ENCODE measurements at places on chromosomes 16 and 17.
A peak's percentile ranks its signal among the peaks of the same experiment; 100 is the strongest.

GRCh38 chr17:57210972-57211411, 45.3 kb upstream of the MSI2 start:
- no peak for DNase-seq

- no peak for DNase-seq
These were observed 9.7 kb upstream of the RSKR start for GRCh38 chr17:28623696-28624095.

GRCh38 chr17:54518706-54519105, 381.9 kb upstream of the TOM1L1 start:
- no peak for DNase-seq

GRCh38 chr17:1473841-1474240, 17.8 kb upstream of the CRK start:
- no peak for DNase-seq

DNA sequence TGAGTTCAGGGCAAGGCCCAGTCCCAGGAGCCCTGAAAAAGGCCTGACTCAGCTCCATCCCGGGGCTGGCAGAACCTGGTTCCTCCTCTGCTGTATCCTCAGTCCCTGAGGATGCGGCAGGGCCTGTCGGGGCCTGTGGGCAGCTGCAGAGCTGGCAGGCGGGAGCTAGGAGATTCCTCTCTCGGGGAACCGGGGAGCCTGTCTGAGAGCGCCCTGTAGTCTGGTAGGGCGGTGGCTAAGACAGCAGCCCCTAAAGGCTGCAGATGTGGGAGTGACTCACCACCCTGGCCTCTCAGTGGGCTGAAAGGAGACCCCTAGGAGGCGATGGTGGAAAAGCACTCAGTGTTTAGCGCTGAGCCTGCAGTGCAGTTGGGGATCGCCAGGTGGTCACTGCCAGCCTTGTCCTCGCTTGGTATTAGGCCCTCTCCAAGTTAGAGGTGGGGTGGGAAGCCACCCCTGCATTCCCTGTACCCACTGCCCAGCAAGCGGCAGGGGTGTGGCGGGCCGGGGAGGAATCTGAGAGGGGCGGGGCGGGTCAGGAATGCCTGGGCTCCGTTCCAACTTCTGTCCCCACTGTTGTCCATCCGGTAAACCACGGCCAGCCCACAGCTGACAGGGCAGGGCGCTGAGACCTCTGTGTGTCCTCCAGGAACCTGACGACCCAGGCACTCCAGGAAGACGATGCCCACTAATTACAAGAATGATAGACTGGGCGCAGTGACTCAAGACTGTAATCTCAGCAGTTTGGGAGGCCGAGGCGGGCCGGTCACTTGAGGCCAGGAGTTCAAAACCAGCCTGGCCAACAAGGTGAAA, 29.5 kb upstream of the CDH1 start:
- DNase-seq: peak; percentile 87

DNA sequence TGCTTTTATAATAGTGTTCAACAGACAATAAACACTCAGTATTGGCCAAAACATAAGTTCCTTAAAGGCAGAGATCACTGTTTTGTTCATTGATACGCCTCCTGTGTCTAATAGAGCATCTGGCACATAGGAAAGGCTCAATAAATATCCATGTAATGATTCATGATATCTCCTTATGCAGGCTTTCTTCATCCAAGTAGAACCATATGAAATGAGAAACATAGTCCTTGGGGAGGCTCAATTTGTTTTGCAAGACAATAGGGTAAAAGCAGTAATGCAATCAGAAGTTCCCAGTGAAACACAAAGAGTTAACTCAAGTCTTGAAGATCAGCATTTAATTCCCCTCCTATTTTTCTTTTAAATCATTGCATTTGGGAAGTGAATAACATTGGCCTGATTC, 16.4 kb downstream of the CDH8 start:
- no peak for DNase-seq

- DNase-seq: no peak
These were observed 50.1 kb downstream of the PRMT7 start for GRCh38 chr16:68360956-68361355.

Measured in GM23338 (cell line).